ENCODE measurements at places on chromosomes 2 and 18.

GRCh38 chr2:224841910-224842309 is 125.7 kb upstream of the CCDC195 start:
- DNase-seq, result no peak

GRCh38 chr2:129192841-129193253 is 786.6 kb upstream of the RAB6C start:
- no peak for DNase-seq

GRCh38 chr18:54947091-54947490 is 12.2 kb downstream of the CCDC68 start:
- no peak for DNase-seq

GRCh38 chr2:144240656-144241339 is 279.1 kb downstream of the ZEB2 start:
- no peak for DNase-seq

- no peak for DNase-seq
Observed at GRCh38 chr2:113240915-113241911, 37.5 kb downstream of the PAX8 start.

GRCh38 chr2:42390401-42390969 is 29.5 kb upstream of the COX7A2L start:
- DNase-seq, result no peak

DNA sequence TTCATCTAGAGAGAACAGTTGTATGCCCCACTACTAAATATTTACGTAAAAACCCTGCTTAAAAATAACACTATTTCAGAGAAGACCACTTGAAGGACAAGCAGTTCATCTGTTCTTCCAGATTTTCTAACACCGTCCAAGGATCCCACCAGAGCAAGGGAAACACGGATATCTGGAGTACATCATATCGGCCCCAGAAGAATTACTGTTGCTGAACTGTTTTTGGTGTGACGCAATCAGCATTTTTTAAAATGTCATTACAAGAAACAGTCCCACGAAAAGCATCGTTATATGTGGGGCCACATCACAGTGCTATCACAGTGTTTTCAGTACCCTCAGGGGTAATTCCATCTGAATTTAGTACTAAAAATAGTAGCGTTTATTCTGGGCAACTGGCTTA is 134.5 kb upstream of the PKDCC start:
- no peak for DNase-seq

DNA sequence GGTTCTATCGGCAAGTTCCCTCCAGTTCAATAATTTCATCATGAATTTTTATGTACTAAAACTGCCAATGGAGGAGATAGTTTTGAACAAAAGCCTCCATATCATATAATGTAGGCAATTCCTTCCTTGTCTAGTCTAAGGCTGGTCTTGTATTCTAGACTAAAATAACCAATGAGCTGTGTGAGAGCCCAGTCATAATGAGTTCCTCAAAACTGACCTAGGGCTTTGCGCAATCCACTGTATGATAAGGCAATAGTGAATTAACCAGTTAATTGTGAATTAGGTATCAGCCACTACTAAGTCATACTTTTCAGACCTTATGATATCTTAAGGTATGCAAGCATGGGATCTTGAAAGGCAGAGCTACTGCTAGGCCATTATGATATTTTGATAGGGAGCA is 7.6 kb upstream of the UXS1 start:
- DNase-seq, result no peak

DNA sequence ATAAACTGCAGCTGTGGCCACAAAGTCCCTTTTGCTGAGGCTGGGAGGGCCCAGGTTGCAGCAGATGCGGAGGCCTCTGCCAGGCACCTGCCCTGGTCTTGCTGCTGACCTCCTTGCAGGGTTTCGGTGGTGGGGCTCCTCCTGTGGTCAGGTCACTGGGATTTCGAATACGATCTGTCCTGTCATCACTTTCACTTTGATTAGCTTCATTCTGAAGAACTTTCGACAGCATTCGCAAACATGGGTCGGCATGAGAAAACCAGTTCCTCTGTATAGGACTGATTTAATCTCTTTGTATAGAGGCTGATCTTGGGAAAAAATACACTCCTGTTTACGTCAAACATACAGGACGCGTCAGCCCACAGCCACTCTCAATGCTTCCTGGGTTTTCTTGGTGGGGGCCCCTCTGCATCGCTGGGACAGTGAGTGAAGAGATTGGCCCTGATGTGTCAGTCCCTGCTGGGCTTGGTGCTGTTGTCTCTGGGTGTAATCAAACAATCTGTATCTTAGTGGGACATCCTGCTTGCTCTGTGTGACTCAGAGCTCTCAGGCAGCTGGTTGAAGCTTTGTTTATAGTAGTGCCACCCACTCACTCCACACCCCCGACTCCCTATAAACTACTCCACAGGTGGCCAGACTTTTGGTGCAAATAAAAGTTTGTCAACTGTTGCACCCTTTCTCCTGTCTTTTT is 209.4 kb upstream of the CXCR4 start:
- DNase-seq, result no peak

DNA sequence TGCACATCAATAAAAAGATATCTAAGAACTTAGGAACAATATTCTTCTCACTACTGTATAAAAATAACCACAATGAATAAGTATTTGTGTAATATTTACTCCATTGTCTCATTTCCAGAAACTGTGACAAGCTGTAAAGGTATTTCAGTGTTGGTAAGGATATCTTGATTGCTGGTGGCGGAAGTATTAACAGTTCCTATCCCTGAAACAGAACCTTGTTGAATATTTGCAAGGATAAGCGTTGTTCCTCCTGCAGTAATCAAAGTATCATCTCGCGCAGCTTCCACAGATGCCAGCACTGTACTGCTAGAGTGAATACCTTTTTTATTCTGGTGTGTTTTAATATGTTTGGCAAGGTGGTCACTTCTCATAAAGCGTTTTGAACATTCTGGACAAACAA is 55.3 kb downstream of the SP3 start:
- no peak for DNase-seq

DNA sequence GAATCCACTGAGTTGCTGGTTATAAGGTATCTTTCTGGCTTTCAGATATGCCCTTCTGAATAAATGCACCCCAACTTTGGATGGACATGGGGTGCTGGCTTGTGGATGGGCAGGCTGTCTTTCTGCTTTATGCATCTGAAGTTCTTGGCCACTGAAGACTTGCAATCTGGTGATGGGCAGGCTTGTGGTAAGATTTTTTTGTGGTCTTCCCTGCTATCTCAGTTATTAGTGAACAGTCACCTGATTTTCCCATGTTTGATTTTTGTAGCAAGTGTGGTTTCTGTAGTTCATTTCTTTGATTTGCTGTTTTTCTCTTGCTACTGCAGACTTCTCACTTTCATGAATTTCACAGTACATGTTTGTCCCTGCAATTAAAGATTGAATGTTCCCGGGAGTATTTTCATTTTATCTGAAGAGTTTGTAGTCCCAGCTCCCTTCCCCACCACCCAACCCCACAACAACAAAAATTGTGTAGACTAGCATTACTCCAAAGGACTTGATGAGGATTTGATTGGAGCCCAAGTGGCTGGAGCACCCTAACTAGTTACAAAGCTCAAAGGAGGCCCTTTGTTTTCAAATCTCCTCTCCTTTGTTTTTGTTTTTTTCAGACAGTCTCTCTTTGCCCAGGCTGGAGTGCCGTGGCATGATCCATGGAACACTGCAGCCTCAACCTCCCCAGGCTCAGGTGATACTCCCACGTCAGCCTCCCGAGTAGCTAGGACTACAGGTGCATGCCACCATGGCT is 63.6 kb upstream of the MGAT5 start:
- DNase-seq, result no peak

GRCh38 chr18:70195014-70195614 is 10.4 kb downstream of the RTTN start:
- no peak for DNase-seq

DNA sequence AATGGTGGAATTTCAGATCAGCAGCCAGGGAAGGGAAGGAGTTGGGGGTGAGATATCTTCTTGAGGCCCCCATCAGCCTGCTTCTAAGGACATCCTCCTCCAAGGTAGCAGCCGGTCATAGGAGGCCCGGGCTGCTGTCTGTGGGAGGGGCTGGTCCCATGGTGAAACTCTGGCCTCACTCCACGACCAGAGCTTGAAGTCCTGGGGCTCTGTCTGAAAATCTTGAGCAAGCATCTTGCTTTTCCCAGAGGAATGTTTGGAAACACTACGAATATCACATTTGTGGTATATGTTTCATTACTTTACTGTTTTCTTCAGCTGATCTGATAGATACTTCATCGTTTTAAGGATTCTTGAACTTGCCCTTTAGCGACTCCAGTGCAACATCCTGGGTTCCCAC is 103.7 kb downstream of the CTAGE1 start:
- no peak for DNase-seq

DNA sequence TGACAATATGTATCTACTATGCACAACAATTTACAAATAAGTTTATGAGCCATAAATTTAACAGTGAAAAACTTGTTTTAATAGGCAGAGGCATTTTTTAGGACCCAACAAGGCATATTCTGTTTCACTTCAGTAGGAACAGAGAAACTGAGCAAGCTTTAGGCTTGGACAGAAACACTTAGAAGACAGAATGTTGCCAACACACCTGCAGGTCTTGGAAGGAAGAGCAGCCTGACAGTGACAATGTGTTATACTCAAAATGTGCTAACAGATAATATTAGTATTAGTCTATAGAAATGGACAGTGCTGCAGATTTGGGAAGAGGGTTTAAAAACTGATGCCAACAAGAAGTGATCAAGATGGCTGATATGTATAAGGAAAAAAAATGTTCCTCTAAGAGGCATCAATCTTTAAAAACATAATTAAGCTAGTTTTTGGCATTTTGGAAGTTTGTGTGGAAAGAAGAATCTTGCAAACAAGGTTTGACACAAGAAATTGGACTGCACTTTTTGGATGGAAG is 297.1 kb upstream of the FSIP2 start:
- no peak for DNase-seq

DNA sequence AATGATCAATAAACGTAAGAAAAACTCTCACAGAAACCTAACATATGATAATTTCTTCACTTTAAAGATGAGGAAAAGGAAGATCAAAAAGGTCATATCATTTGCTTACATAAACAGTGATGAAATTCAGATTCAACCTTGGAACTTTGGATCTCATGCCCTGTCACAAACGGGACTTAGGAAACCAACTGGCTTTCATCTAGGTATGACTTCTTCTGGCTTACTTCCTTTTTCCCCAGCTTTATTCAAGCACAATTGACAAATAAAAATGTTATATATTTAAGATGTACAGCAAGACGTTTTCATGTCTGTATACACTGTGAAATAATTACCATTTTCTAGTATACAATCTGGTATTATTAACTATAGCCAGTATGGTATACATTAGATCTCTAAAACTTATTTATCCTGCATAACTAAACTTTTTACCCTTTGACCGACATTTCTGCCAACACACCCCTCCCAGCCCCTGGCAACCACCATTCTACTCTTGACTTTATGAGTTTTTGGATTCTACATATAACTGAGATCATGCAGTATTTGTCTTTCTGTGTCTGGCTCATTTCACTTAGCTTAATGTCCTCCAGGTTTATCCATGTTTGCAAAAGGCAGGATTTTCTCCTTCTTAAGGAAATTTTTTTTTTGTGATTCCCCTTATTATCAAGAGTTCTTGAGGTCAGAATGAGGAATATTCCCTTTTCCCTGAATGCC is 46.0 kb upstream of the COBLL1 start:
- no peak for DNase-seq

- DNase-seq, result no peak
Observed at GRCh38 chr18:9069601-9070000, 32.9 kb upstream of the NDUFV2 start.

DNA sequence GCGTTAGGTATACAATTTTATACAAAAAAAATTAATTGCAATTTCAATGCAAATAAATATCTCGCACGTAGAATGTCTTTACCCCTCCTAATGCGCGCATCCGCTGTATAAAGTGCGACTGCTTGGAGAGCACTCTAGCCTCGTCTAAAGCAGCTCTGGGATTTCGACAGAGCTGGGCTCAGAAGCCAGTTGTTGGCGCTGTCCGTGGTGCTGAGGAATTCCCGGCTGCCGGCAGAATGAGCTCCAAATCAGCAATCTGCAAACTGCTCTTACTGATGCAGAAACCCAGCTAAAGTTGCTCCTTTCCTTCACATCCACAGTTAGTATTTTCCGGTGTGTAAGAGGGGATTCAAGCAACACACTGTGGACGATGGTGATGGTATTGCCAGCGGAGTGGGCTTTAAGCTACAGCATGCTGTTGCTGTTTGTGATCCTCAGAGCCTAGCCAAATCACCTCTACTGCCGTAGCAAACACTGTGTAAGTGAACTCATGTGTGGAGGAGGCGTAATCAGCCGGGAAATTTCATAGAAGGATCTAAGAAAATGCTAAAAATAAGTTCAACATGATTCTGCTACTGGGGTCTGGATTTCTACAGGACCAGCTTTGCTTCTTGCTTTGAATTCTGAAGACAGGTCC is at the start of gene VWC2L:
Gene VWC2L (plus strand): TSS at position 137 of the 637 bp plus-strand sequence. CDS start 3,140 bp downstream, outside the sequence.
- peak; percentile 82 for DNase-seq

DNA sequence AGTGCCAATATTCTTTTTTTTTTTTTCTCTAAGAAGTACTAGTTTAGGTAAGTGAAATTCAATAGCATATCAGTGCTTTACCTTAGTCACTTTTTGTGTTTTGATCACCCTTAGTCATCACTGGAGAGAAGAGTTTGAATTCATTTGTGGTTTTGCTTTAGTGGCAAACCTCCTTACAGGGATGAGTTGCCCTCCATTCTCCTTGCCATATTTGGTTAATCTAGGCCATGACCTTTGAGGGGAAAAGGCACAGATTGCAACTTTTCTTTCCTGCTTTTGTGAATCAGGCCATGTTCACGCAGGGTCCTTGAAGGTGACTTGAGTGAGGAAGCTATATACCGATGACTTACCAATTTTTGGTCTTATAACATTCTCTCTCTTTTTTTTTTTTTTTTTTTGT is 34.4 kb downstream of the PLEKHA3 start:
- no peak for DNase-seq

GRCh38 chr2:11778416-11778815 is 32.0 kb downstream of the LPIN1 start:
- no peak for DNase-seq

- no peak for DNase-seq
Observed at GRCh38 chr18:9989481-9989880, 75.7 kb downstream of the VAPA start.

DNA sequence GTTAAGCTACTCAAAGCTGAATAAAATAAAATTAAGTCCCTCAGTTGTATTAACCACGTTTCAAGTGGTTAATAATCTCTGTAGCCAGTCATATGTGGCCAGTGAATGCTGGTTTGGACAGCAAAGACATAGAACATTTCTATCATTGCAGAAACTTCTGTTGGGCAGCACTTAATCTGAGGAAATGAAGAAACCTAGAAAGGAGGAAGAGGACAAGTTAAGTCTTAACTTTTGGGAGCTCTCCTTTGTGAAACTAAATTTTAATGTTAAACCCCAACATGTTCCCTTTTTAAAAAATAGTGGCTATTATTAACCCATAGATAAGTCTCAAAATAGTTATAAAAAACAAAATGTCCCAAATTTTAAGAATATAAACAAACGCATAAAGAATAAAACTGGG is 421.3 kb downstream of the ARHGAP15 start:
- no peak for DNase-seq

GRCh38 chr2:236639461-236640235 is 70.0 kb downstream of the ACKR3 start:
- peak; percentile 52 for DNase-seq

DNA sequence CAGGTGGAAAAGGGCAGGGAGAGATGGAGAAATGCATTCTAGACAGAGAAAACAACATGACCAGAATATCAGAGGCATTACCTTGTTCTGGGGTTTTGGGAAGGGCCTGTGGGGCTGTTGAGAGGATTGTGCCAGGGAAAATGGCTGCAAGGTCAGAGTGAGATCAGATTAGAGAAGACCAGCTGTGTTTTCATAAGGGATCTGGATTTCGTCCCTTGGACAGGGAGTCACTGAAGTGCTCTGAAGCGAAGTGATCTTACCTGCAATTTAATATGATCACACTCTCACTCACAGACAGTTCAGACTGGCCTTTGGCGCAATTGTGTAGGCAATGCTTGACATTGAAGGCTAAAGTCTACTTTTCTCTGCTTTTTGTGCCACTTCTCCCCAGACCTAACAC is 20.3 kb upstream of the REG3G start:
- no peak for DNase-seq

All from sciatic nerve (tissue), 2 donors.